Inflammatory macrophage treated with lipopolysaccharide for 4 hours (primary cell): ENCODE measurements at places on chromosomes 16 and 17.

DNA sequence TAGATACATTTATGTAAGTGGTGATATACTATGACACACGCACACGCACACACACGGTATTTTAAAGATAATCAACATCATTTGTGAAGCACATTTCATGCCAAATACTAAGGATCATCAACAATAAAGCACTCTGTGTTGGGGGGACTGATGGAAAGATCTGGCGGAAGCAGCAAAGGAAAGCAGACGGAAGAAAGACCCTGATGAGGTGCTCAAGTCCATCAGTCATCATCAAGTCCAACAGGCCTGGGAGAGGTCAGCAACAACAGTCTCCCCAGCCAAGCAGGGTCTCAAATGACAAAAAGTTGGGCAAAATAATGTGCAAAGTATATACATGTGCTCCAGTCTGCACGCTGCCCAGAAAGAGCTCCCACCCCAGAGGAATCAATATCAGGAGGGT, 55.5 kb downstream of the HIC1 start:
- DNase-seq, result no peak

DNA sequence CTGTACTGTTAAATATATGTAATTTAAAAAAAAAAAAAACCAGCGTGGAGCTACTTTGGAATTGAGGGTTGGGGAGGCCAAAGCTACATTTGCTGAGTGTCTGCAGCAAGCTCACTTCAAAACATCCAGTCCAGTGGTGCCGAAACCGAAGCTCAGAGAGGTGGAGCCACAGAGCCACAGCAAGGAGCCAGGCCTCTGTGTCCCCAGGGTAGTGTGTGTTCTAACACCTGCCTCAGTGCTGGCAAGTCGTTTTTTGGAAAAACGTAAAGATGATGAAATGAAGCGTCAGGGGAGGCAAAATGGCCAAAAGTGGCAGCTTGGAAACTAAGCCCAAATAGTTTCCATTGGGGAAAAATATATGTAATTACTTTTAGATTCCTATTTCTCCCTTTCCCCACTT, 36.1 kb upstream of the MRC2 start:
- DNase-seq, result no peak

GRCh38 chr16:54699656-54700055, 231.0 kb upstream of the IRX5 start:
- no peak for DNase-seq

- no peak for DNase-seq
These were observed 5.0 kb upstream of the ADGRG1 start for GRCh38 chr16:57623251-57624043.

GRCh38 chr17:78736526-78737079, 45.5 kb downstream of the CYTH1 start:
- peak; percentile 92 for DNase-seq

DNA sequence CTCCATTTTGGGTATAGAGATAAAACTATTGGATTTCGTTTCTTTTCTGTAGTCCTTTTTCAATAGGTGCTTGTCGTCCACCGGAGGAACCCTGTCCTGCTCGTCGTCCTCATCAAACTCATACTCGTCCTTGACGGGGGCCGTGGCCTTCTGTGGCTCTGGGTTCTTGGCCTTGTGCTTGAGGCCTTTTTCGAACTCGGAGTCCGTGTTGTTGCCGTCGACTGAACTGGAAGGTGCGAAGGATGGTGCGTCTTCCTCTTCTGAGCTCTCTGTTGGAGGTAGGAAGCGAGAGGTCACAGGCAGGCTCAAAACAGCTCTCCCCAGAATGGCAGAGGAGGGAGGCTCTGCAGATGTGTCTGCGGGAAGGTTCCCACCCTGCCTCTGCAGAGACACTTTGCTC, 67.9 kb downstream of the ZNF778 start:
- no peak for DNase-seq

DNA sequence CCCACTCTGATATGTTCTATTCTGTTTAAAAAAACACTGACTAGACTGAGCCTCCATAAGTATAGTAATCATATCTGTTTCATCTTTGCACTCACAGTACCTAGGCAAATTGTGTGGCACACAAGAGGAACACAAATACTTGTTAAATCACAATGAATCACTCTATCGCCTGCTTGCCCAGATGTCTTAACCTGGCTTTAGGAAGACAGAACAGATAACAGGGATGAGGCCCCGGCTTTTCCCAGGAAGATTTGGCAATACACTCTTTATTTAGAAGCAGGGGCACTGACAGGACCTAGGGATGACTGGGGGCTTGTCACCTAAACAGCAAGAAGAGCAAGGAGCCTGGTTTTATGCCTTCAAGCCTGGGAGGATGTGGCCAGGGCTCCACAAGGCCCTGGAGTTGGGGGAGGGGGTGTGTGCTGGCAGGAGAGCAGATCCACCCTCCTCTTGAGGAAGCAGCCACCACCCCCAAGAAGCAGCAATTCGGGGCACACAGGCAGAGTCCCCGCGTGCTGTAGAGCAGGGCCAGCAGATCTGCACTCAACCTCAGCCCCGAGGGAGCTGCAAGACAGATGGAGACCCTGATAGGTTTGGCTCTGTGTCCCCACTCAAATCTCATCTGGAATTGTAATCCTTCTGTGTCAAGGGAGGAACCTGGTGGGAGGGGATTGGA, 41.0 kb upstream of the KSR1 start:
- DNase-seq, result no peak

DNA sequence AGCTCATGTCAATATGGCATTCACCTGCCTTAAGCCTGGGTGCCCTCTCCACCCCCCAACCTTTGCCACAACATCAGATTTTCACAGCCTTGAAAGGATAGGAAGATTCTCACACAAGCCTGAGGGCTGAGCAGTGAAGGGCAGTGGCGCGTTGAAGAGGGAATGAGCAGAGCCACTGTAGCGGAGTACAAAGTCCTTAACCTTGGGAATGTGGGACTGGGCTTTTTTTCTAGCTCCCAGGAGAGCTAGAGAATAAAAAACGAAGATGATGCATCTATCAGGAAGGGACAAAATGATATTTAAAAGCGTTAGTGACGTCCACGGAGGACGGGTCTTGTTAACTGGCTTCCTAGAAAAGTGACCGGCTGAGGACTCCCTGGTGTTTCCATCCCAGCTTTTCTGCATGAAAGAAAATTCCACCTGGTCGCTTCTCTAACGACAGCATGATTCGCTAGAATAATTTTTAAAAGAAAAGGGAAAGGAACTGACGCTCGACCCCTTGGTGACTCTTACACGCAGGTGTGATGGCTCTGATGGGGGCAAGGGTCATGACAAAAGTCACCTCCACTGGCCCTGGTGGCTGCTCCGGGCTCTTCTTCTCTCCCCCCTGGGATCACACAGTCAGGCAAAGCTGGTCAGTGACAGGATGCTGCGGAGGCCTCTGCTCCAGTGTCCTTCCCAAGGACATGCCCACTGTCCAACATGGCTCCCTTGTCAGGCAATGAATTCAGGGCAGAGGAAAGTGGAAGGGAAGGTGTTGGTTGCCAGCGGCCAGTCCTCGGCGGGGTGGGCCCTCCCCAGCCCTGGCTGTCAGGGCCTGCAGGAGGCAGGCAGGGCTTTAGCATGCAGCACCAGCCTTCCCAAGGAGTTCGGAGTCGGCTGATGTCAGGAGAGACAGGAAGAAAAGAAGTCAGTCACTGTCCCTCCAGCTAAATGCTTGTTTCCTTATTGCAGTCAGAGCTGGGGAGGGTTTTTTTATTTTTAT, 58.4 kb upstream of the IRX3 start:
- no peak for DNase-seq

GRCh38 chr16:26214581-26215174, 522.9 kb downstream of the HS3ST4 start:
- DNase-seq, result no peak

DNA sequence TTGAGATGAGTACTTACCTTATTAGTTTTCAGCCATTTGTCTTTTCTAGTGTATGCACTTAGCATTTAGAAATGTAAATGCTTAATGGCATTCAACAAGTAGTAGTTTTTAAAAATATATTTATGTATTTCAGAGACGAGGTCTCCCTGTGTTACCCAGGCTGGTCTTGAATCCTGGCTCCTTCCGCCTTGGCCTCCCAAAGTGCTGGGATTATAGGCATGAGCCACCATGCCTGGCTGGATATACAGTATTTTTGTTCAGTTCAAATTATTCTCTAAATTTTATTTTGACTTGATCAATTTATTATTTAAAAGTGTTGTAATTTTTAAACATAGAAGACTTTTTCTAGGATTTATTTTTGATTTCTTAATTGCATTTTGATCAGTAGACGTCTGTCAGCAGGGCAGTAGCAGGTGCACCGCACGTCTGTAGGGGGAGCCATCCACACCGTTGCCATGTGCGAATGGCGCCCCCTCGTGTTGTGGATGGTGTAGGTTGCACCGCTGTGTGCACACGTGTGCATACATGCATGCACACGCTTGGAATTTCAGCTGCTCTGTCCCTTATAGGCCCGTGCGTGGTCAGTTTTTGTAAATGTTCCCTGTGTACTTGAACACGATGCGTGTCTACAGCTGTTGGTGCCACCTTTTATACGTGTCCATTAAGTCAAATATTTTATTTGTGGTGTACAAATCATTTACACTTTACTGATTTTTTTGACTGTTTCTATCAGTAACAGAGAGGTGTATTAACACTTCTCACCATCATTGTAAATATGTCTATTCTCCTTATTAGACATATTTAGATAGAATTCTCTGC, 30.6 kb downstream of the RPTOR start:
- DNase-seq, result peak; percentile 91

GRCh38 chr16:49889725-49890397, 33.9 kb upstream of the ZNF423 start:
- DNase-seq, result no peak

- peak; percentile 65 for DNase-seq
These were observed 48.5 kb upstream of the HELZ start for GRCh38 chr17:67293251-67294203.

DNA sequence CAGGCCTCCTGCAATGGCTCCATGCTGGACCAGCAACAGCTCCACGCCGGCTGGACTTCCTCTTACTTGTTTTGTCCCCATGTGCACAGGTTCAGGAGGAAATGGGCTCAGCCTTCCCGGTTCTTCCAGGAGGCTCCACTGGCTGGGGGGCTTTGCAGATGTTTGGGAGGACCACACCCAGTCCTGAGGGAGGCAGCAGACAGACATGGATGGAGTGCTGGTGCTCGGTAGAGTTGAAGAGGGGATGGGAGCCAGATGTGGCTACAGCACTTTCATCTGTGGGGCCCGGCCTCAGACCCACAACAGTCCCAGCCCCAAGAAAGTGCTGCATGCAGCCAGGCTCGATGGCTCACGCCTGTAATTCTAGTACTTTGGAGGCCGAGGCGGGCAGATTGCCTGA, 21.8 kb downstream of the NARF start:
- no peak for DNase-seq

DNA sequence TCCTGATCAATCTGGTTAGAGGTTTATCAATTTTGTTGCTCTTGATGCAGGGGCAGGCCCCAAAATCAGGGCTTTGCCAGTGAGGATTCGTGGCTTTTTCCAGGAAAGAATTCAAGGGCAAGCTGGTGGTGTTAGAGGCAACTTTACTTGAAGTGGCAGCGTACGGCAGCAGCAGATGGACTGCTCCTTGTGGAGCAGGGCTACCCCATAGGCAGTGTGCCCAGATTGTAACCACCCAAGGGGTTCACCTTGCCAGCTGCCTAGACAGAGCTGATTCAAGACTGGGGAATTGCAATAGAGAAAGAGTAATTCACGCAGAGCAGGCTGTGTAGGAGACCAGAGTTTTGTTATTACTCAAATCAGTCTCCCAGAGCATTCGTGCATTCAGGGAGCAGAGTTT, 16.7 kb downstream of the DRC7 start:
- no peak for DNase-seq

- DNase-seq, result no peak
These were observed 22.1 kb downstream of the TMEM94 start for GRCh38 chr17:75478508-75478907.

DNA sequence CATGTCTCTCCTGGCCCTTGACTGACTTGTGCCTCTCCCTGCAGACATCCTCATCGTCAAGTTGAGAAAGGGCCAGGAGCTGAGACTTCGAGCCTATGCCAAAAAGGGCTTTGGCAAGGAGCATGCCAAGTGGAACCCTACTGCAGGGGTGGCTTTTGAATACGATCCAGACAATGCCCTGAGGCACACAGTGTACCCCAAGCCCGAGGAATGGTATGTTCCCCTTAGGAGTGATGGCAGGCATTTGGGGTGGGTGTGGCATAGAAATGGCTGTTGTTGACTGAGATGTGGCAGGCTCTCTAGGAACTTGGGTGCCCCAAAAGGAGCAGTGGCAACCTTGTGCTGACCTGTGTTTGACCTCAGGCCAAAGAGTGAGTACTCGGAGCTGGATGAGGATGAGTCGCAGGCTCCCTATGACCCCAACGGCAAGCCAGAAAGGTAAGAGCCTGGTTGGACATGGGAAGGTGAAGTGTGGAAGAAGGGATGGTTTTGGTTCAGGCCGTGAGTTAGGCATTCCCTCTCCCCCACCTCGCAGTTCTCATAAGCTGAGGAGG, 7.5 kb downstream of the POLR2C start:
- no peak for DNase-seq

DNA sequence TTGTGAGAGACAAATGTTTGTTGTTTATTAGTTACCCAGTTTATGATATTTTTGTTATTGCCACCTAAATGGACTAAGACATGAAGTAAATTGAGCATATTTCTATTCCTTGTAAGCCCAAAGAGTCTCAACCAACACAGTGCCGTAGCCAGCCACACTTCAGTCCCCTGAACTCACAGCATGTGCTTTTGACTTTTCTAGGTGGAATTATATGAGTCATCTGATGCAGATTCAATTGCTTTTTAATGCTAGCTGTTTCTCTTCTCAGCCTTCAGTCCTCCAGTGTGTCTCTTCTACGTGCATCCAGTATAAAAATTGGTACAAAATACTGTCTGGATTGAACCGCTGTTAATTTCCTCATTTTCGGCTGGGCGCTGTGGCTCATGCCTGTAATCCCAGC, 39.0 kb downstream of the IQCK start:
- no peak for DNase-seq

DNA sequence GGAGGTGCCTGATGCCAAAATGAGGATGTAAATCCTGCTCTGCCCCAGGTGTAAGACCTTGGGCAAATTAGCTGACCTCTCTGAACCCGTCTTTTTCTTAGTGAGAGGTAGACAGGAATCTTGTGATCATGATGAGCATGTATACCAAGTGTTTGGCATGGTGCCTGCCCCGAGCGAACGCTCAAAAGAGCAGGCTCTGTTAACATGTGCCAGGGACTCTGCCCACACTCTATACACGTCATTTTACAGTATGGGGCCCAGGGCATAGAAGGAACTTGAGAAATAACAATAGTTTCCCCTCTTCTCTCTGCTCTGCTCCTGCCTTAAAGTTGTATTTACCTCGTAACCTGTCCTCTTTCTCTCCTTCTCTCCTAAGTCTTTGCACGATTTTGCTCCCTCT, 9.3 kb upstream of the MAF start:
- peak; percentile 44 for DNase-seq

DNA sequence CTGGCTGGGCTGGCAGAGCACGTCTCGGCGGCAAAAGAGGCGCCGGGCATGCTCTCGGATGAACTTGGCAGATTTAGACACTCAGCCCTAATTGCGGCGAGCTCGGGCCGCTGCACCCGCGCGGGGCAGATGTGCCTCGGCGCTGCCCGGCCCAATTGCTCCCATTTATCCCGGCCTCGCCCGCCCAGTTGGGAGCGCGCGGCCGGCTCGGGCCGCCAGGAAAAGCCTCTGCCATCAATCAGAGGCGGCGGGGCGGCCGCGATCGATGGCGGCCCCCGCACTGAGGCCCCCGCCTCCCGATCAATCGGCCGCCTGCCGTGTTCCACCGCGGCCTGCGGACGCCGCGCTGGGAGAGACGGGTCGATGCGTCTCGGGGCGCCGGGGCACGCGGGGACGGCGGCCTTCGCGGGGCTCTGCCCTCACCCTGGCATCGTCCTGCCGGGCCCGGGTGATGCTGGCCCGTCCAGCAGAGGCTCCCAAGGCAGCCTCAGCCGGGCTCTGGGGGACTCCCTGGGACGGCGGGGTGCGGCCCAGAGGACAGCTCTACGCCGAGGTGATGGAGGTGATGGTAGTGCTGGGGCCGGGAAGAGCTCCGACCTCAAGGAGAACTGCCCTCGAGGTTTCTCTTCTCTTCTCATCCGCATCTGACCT, 200.9 kb upstream of the N4BP1 start:
- DNase-seq, result no peak
